Mammary microvascular endothelial cell (primary cell): ENCODE measurements at places on chromosomes 1 and 21. TPM values are rescaled to one million over a fixed set of nuclear protein-coding genes. Genes with fewer than 3 reads are reported as not detected.

Gene CD164L2
- not detected in 2 replicates for total RNA-seq

Gene ALX3
- total RNA-seq, result not detected in 2 replicates

Gene OR2T2
- total RNA-seq, result not detected in 2 replicates

Gene TTC34
- total RNA-seq, result 0.05 and 0.13 TPM in 2 replicates

Gene MYOM3
- 0.05 and 0.07 TPM in 2 replicates for total RNA-seq

Gene VANGL1
- total RNA-seq, result 15.5 and 20.9 TPM in 2 replicates

Gene NCAM2
- total RNA-seq, result under 0.01 and 0.05 TPM in 2 replicates

Gene SLC26A9
- total RNA-seq, result 0.34 and 0.53 TPM in 2 replicates

Gene RHBDL2
- 0.59 and 0.87 TPM in 2 replicates for total RNA-seq

Gene RRP1B
- total RNA-seq, result 34.6 and 35.0 TPM in 2 replicates

Gene FLG2
- not detected in 2 replicates for total RNA-seq

Gene NBPF4
- total RNA-seq, result not detected in 2 replicates

Gene CAPN9
- not detected in 2 replicates for total RNA-seq

Gene L1TD1
- not detected in 2 replicates for total RNA-seq

Gene S100B
- total RNA-seq, result not detected in 2 replicates

Gene HHIPL2
- not detected in 2 replicates for total RNA-seq

Gene GBP2
- 27.1 and 30.9 TPM in 2 replicates for total RNA-seq

Gene SOX13
- total RNA-seq, result 9.9 and 10.9 TPM in 2 replicates

Gene TRIM67
- total RNA-seq, result not detected in 2 replicates

Gene SMCP
- total RNA-seq, result not detected in 2 replicates

Gene LEFTY2
- not detected in 2 replicates for total RNA-seq

Gene BNIPL
- total RNA-seq, result not detected in 2 replicates

Gene C1QB
- total RNA-seq, result not detected in 2 replicates

Gene ASPM
- 40.0 and 40.8 TPM in 2 replicates for total RNA-seq

Gene C1QTNF12
- 0.25 and 0.27 TPM in 2 replicates for total RNA-seq

Gene BRWD1
- total RNA-seq, result 13.3 and 13.8 TPM in 2 replicates

Gene FAM72C
- 1.9 and 2.9 TPM in 2 replicates for total RNA-seq

Gene YBEY
- 13.8 and 17.2 TPM in 2 replicates for total RNA-seq

Gene GBP3
- 39.9 and 47.0 TPM in 2 replicates for total RNA-seq

Gene CRNN
- not detected in 2 replicates for total RNA-seq

Gene UBAP2L
- total RNA-seq, result 81.4 and 87.4 TPM in 2 replicates

Gene C1orf50
- 1.6 and 7.9 TPM in 2 replicates for total RNA-seq

Gene C1orf116
- total RNA-seq, result 0.07 TPM in 1 of 2 replicates, not detected in the other

Gene ST6GALNAC5
- not detected in 2 replicates for total RNA-seq

Gene OR10Z1
- not detected in 2 replicates for total RNA-seq

Gene LMOD1
- 0.10 TPM in 1 of 2 replicates, not detected in the other for total RNA-seq

Gene CFHR5
- not detected in 2 replicates for total RNA-seq

Gene CCDC185
- total RNA-seq, result not detected in 2 replicates
